ENCODE measurements at places on chromosomes 1 and 21.

GRCh38 chr21:44612029-44612486 lies at the start of gene KRTAP10-8:
TSS of gene KRTAP10-8 (plus strand) at chr21:44612079. CDS start at chr21:44612101, 22 bp downstream.
- no peak for DNase-seq

GRCh38 chr1:119779869-119780356 lies 11.2 kb upstream of the HMGCS2 start:
- peak; percentile 42 for DNase-seq

DNA sequence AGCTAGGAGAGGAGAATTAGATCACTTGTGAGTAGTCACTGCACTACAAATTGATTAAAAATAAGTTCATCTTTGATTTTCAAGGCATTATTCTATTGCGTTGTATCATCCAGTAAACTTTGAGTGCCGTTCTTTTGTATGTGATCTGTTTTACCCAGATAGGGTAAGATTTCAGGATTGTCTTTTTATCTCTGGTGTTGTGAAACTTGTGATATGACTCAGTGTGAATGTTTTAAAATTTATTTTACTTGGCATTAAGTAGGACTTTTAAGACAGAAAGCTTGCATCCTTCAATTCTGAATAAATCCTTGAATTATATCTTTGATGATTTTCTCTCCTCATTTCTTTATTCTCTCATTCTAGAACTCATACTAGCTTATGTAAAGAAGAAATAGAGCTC lies 93.3 kb upstream of the ADAMTS5 start:
- DNase-seq, result no peak

DNA sequence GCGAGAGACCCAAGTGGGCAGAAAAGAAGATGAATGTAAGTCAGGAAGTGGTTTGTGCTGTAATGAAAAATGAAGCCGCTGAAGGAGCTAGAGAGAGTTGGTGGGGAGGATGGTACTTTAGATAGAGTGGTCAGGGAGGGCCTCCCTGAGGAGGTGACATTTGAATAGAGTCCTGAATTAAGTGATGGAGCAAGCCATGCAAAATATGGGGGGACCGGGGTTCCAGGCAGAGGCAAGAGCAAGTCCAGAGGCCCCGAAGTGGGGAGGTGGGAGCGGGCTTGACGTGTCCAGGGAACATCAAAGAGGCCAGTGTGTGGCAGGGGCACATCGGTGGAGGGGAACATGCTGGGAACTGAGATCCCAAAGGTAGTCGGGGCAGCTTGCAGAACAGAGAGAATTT lies 43.1 kb downstream of the OPRD1 start:
- no peak for DNase-seq

DNA sequence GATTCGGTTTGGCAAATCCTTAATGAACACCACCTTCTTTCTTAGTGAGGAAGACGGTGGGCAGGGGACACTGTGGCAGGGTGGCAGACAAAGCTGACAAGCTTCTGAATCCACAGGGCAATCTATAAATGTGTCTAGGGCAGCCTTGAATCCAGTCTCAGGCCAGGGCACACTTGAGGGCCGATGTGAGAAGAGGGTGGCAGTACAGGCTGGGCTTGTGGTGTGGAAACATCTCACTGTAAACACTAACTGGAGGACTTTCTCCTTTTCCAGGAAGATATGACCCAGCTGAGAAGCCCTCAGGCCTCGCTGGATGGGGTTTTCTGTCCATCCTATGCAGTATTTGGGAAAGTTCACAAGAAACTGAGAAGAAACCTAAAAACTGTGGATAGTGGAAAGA lies 46.5 kb downstream of the PKP1 start:
- no peak for DNase-seq

GRCh38 chr1:9653491-9654050 lies 2.0 kb downstream of the PIK3CD start:
- no peak for DNase-seq

DNA sequence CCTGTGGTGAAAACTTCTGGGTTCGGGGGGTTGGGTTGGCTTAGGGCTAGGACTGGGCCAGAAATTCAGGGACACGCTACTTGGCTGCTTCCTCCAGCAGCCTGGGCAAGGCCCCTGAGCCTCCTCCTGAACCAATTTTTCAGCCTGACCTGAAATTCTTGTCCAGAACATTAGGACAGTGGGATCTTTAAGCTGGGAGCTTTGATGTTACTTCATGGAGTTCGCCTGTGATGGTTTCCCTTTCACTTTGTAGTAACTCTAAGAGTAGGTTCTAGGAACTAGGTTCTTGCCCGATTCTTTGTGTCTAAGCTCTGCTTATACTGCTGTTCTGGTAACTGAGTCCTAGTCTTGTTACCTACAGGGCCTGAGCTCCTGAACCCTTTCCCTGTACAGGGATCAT lies 75.3 kb downstream of the S1PR1 start:
- DNase-seq, result no peak

DNA sequence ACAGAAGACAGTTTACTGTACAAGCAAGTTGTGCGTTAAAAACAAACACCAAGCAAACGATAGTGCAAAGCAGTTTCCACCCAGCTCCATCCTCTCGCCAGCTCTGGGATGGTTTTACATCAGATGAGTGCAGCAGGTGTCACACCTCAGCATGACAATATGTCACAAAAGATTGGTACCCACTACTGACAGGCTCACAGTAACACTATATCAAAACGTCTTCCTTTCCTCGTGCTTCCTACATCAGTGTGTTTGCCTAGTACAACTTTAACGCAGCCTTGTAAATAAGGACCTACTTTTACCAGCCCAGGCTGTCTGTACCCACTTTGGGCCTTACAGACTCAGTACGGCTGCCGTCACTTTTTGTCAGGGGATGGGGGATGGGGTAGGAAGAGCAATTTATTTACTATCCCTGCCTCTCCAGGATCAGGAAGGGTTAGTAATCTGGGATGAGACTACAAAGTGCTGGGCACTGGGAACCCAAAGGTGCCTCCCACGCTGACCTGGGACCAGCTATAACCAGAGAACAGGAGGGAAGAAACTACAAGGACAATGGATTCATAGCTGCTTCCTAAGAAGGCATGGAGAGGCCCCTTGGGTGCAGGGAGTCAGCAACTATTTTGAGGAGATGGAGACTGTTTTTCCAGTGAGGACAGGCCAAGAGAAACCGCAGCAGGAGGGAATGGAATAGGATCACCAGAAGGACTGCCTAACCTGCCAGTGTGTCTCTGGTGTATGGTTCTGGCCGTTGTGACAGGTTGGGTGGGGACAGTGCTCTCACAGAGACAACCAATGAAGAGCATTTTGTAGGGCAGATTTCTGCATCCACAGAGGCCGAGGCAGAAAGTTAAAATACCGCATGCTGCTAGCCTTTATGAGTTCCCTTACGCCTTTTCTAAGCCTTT lies 30.2 kb downstream of the RUNX3 start:
- no peak for DNase-seq

GRCh38 chr1:24502065-24502708 lies 449 bp upstream of the RCAN3 start:
- DNase-seq, result peak; percentile 67

DNA sequence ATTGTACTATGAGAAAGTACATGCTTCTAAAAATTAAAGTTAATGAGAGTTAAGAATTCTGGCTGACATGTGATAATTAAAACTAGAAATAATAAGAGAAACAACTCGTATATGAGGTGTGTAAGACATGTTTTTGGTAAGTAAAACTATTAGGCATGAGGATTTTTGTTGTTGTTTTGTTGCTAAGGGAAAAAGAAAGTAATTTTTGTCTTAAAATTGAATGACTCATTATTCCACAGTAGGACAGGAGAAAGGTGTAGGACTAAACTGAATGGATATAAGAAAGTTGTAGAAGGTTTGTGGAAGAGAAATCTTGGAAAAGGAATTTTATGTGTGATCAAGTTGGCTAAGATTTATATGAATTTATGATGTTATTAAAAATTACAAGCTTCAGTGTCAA lies 54.8 kb downstream of the TBX19 start:
- DNase-seq, result peak; percentile 15

DNA sequence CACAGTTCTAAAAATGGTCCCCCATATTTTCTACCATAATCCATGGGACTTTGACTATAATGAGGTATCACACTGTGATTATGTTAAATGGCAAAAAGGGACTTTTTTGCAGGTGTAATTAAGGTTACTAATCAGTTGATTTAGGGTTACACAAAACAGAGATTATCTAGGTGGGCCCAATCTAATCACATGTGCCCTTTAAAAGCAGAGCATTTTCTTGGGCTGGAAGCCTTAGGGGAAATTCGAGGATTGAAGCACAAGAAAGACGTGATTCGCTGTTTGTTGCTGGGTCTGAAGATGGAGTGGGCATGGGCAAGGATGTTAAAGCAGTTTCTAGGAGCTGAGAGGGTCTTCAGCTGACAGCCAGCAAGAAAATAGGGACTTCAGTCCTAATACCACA lies 13.4 kb downstream of the RAVER2 start:
- no peak for DNase-seq

- DNase-seq, result no peak
Measured at GRCh38 chr1:2212274-2212531, 15.9 kb upstream of the SKI start.

GRCh38 chr21:37071561-37072273 lies 1.2 kb downstream of the PIGP start:
- DNase-seq, result peak; percentile 65

DNA sequence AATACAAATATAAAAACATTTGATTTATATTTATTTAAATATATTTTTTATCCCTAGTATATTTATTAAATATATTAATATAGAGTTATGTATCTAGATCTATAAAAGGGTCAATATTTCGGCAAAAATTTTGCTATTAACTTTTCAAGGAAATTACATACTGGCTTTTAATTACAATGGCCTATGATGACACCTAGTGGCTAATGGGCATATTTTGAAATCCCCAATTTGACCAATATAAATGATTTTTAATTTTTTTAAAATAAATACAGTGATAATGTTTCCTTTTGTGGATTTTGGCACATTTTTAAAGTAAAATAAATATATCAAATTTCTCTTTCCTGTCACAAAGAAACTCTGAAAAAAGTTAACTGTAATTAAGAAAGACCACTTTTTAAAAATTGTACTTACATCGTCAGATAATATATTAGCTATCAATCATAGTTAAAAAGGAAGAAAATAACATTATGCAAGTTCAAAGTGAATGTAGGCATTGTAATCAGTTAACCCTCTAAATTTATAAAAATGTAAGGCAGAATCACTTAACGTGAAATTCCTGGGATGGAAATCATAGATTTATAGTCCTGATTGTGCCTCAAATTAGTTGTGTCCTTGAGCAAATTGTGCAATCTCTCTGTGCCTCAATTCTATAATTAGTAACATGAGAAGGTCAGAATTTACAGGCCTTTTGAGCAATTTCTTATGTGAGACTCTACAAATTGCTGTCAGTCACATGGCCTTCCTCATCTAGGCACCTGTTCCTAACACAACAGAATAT lies 25.6 kb upstream of the RGS13 start:
- no peak for DNase-seq

DNA sequence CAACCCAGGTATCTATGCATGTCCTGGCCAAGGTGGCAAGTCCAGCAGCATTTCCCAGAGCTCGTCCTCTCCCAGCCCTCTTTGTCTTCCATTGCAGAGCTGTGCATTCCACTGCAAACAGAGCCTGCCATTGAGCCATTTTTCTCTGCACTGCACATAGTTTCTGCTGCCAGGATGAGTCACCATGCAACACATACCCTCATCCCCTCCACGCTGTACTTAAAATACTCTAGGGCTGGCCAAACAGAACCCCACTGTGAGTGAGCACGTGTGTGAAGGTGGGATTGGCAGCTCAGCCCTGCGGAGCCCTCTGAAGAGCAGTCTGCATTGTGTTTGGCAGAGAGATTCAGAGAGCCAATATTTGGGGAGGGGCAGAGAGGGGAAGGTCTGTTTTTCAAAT lies 3.9 kb upstream of the ATP1B1 start:
- DNase-seq, result peak; percentile 75

DNA sequence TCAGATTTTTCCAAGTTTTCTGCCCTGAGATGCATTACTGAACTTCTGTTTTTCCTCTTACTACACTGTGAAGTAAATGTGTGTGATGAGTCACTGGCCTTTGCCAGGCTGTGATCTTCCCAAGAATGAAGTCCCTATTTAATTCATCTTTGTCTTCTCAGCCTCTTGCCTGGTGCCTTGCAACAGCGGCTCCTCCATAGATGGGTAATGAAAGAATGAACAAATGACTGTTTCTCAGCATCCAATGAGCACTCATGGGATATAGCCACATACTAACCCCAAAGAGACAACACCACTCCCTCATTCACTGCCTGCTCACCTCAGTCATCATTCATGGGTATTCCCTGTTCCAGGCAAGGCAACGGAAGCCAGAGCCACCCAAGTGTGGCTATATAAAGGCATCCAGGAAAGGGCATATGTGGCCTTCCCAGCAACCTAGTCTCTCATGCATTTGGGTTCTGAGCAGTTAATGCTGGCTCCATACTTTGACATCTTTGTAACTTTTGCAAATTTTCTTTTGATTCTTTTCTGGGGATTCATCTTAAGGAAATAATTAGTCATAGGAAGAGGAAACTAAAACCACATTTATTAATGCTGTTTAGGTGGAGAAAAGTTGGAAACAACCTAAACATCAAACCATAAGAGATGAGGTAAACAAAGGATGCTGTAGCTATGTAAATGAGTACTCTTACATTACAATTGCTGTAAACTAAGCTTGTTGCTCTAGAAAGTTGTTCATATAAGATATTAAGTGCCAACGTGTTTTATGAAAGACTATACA lies 71.9 kb downstream of the HIVEP3 start:
- DNase-seq, result peak; percentile 55

DNA sequence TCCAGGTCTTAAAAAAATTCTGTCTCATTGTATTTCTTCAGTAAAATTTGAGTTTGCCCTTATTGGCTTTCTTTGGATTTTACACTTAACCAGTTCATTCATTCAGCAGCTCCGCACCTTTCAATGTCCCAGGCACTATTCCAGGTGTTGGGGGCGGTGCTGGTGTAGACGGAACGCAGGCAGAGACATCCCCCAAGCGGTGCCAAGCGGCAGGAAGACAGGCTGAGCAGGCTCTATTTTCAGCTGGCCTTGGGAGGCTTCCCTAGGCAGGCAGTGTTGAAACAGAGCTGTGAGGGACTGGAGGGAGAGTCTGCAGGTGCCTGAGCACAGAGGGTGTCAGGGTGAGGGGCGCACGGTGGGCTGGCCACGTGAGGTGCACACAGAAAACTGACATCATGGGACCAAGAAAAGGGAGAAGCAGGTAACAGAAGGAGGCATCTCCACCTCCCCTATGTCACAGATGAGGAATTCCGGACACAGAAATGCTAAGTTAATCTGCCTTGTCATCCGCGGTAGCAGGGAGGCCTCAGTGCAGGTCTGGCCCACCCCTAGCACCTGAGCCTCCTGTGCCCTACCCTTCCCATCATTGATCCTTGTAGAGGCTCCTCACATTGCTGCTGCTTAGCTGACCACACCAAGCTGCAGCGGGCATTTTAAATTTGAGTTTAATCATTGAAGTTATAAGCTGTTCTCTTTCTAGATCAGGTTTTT lies 40.8 kb downstream of the SLC37A1 start:
- DNase-seq, result no peak

DNA sequence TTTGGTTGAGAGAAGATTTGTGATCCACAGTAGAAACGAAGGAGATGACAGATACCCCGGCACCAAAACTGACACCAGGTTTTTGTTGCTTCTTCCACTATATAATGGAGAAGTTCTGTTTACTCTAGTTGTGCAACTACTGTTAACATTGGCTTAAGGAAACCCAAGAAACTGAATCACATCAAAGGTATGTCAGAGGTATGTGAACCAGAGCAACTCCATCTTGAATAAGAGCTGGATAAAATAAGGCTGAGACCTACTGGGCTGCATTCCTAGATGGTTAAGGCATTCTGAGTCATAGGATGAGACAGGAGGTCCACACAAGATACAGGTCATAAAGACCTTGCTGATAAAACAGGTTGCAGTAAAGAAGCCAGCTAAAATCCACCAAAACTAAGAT lies 173.7 kb upstream of the CAMK1G start:
- peak; percentile 36 for DNase-seq

GRCh38 chr1:7808253-7808844 lies 24.3 kb downstream of the PER3 start:
- peak; percentile 39 for DNase-seq
